ENCODE measurements at places on chromosomes 6 and 20. TPM values are rescaled to one million over a fixed set of nuclear protein-coding genes. Genes with fewer than 3 reads are reported as not detected.
A peak's percentile ranks its signal among the peaks of the same experiment; 100 is the strongest.

Gene ZMYND8
- 26.6 TPM for total RNA-seq

GRCh38 chr6:66638518-66638917 lies 931.5 kb upstream of the EYS start:
- DNase-seq, result no peak

DNA sequence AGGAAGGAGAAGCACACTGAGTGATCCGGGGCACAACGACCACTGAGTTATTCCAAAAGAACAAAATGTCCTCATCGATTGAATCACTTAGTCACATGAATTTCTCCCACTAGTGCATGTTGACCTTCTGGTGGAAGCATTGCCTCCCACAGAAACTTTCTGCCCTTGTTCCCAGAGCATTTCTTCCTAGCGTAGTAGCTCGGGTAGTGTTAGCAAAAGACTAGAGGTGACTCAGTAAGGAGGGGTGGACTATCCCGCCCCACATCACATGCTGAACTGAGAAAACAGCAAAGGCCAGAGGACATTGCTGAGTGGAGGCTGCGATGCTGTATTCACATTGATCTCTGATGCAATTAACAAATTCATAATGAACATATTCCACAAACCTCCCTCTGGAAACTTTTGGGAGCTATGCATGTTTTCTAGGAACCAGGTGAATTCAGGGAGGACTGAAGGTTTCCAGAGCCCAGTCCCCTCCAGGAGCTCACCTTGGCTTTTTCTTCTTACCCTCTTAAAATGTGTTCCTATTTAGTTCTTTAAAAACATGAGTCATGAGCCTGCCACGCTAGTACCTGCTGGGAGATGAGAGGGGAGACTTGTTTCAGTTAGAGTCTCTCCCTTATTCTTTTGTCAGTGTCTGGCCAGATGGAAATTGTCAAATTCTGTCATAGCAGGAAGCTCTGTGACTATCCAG lies 507.9 kb downstream of the CDH26 start:
- DNase-seq, result no peak

DNA sequence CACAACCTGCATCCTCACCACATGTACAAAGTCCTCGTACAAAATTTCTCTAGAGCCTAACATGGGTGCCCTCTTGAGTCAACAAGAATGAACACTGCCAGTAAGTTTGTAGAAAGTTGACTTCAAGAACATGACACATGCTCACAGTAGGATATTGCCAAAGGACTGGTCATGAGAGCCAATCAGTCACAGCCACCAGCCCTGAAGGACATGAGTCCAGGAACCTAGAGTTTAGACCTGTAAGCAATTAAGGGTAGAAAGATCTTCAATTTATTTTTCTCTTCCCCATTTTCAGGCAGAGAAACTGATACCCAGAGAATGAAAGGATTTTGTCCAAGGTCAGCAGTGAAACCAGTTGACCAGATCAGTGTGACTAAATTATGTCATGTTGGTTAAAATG lies 96.1 kb downstream of the MAFB start:
- DNase-seq, result no peak

GRCh38 chr20:51725584-51726176 lies 42.5 kb downstream of the ATP9A start:
- DNase-seq, result peak; percentile 85

DNA sequence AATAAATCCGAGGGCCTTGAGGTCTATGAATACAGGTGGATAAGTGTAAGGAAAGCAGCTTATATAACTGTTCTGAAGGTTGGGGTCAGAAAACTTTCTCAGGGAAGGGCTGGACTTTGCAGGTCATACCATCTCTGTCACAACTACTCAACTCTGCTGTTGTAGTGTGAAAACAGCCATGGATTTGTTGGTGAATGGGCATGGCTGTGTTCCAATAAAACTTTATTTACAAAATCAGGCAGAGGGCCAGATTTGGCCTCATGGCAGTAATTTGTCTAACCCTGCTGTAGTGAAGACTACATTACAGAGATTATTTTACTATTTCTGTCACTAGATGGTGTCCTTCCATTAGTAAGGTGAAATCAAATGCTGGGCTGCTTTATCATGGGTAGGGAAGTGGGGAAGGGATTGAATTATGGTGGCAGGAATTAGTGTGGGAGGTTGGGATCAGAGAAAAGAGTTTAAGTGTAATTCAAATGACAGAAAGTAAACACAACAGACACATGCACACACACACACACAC lies 409.6 kb upstream of the CHD6 start:
- no peak for DNase-seq

GRCh38 chr20:61801857-61802442 lies 263.7 kb downstream of the TAF4 start:
- no peak for DNase-seq

Gene TMEM217
- total RNA-seq, result 0.78 TPM

DNA sequence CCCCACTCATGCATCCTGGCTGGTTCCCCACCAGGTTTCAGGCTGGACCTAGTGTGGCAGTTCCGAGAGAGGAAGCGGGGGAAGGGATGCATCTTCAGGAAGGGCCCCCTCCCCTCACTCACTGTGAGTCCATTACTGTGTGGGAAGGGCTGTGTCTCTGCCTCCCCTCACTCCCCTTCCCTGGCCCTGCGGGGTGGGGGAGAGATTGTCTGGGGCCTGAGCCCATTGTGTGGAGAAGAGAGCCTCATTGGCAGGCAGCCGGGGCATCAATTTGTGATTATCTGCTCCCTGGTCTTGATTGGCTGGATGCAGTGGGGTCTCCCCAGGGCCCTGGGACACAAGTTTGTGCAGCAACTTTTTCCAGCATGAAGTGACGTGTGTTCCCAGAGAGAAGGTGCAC lies 4.1 kb upstream of the MYT1 start:
- no peak for DNase-seq

- peak; percentile 6 for DNase-seq
These were observed 460 bp downstream of the PLAGL1 start for GRCh38 chr6:144007478-144008119.

GRCh38 chr6:33791620-33792019 lies 2.7 kb upstream of the LEMD2 start:
- no peak for DNase-seq

Gene CD109
- total RNA-seq, result 67.4 TPM

GRCh38 chr6:3291987-3292386 lies 33.2 kb downstream of the PSMG4 start:
- DNase-seq, result no peak

DNA sequence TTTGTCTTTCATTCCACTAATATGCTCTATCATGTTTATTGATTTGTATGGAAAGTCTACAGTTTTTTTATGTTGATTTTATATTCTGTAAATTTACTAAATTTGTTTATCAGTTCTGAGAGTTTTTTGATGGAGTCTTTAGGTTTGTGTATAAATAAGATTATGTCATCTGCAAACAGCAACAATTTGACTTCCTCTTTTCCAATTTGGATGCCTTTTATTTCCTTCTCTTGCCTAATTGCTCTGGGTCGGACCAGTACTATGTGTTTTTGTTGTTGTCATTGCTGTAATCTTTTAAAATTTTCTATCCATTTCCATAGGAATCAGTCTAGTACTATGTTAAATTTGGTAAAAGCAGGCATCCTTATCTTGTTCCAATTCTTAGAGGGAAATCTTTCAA lies 31.5 kb upstream of the POLR1H start:
- no peak for DNase-seq

Gene RIPPLY2
- total RNA-seq, result not detected

Gene PAK5
- total RNA-seq, result not detected

Gene ENPP4
- total RNA-seq, result 0.29 TPM

Gene RSPO4
- not detected for total RNA-seq

Data from RPMI7951 (cell line).